ENCODE measurements at places on chromosomes 2 and 18.

DNA sequence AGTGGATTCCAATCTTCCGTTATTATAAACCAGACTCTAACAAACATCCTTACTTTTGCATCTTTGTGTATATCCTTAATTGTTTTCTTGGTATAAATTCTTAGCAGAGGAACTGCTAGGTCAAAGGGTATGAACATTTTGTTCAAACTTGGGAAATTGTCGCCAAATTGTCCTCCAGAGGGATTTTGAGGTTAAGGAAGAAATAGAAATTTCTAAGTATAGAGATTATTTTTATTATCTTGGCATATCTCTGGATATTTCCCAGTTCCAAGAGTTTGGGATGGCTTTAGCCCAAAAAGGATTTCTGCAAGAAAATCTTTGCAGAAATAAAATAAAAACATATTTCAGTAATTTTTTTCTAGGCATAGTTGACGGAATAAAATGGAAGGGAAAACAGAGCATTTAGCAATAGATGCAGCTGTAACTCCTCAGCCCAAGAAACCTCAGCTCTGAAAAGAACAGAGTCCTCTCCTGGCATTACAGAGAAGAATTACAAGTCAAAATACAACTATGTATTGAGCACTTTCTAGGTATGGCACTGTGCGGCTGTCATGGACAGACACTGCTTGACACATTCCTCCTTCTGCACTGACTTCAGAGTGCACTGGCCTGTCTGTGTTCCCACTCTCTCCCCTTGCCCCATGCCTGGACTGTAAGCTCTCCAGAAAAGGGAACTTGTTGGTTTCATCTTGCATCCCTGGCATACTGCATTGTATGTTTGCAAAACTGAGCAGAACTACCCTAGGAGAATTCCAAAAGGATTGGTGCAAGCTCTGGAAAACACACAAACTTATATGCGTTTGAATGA is 117.3 kb upstream of the STON1 start:
- DNase-seq, result no peak

GRCh38 chr18:47032945-47033344 is 2.5 kb downstream of the ELOA2 start:
- DNase-seq, result no peak

GRCh38 chr18:66513996-66514395 is 89.9 kb downstream of the CDH19 start:
- no peak for DNase-seq

GRCh38 chr18:79595876-79596374 is 83.7 kb upstream of the CTDP1 start:
- no peak for DNase-seq

DNA sequence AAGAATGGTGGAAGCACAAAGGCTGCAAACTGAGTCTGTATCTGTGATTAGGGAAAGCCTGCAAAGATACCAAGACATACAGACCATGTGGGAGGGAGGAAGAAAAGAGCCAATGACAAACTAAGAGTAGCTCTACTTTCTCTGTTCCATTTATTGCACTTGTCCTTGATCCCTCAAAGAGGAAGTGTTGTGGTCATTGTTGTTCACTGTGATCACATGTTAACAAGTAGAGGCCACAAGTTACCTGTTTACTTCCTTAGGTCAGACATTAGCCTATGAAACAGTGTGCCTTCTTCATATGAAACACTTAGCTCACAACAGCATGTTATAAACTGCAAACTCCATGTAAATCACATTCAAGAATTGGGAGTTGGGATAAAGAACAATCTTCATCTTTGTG is 32.6 kb downstream of the MAP2 start:
- no peak for DNase-seq

- DNase-seq, result no peak
Observed at GRCh38 chr2:232901736-232902578, 31.9 kb downstream of the SNORC start.

- no peak for DNase-seq
Observed at GRCh38 chr2:69993048-69993565, 31.7 kb upstream of the ASPRV1 start.

DNA sequence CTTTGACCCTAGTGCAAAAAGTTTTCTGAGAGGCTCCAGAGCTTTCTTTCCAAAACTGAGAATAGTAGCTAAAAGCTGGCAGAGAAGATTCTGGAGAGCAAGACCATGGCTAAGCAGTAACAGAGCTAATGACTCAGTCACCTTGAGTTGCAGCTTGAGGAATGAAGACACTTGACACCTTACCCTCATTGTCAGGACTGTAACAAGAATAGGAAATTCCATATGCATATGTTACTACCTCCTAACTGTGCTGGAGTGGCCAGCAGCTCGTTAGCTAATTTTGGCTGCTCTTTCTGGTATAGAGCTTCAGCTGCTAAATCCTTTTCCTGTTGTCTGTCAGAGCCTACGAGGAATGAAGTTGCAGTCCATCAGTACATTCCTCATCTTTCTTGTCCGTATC is 68.6 kb upstream of the LHCGR start:
- DNase-seq, result no peak

GRCh38 chr18:36775396-36775795 is 53.4 kb downstream of the TPGS2 start:
- DNase-seq, result no peak

GRCh38 chr2:190221429-190221828 is 98.2 kb downstream of the HIBCH start:
- DNase-seq, result no peak

DNA sequence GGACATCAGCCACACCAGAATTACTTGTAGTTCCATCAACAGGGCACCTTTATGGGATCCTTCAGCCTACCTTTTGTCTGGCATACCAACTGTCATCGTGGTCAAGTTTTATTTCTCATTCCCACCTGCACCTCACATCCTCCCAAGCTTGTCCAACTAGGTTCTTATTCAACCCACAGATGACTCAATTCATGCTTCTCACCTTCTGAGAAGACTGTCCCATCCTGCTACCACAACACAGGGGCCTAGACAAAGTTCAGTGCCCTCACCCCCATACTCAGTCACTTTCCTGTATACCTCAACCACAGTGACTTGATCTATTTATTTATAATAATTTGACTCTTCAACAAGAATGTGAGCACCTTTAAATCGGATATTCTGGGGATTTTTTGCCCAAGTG is 114.4 kb upstream of the ACVR1C start:
- DNase-seq, result no peak

DNA sequence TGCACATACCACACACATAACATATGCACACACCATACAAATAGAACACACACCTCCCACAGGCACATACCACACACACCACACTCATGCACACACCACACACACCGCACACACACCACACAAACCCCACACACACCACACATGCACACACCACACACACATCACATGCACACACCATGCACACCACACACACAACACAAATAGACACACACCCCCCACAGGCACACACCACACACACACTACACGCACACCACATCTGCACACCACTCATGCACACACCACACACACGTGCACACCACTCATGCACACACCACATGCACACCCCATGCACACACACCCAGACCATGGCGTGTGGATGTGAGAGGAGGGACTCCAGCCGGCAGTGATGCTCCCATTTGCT is 161.7 kb upstream of the TPO start:
- DNase-seq, result no peak

DNA sequence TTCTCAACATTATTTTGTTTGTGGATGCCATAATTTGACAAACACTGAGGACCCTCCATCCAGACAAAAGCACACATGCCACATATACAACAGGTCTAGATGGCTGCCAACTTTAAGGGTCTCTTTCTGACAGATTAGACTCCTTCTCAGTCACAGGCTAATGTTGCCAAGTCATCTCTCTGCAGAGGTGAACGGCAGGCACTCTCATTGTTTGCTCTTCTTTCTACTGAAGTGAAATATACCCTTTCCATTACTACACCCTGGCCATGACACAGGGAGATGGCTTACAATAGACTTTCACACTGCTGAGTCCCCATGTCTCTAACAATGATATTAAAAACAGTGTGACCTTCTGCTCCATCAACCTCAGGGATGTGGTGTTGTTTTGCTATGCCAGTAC is 47.5 kb upstream of the ZNF397 start:
- no peak for DNase-seq

DNA sequence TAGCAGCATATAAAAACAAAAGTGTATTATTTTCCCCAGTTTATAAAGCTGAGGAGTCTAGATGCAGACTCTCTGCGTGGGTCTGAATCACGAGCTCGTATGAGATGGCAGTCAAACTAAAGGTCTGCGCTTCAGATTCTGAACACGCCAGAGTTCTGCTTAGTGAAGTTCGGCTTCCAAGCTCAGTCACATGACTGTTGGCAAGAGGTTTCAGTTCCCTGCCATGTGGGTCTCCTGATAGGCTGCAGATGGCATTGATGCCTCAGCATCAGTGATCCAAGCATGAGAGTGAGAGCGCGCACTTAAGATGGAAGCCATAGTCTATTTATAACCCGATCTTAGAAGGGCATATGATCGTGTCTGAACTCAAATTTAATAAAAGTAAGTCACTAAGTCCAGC is 242.8 kb upstream of the DOK6 start:
- DNase-seq, result no peak

DNA sequence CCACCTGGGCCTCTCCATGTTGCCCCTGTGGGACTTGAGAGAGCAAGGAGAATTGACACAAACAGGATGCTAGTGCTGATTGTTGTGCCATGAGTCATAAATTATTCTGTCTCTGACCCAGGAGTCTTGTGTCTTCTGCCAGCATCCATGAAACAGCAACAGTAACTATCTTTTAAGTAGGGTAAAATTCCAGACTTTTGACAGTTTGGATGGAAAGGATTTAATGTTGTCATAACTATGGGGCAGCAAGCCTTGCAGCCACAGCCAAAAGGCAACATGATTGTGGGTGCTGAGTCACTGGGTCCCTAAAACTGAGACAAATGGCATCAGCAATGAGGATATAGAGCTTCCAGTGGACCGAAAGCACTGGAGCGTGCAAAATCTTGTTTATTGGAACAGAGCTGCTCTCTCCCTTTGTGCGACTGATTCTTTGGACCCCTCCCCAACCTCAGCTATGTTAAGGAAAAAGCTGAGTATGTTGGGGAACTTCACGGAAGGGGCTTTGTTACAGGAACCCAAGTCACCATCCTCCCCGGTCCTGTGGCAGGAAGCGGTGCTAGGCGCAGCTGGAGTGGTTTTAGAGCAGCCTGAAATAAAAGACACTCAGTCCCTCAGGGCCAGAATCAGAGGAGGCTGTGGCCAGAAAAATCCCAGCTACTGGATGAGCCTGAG is 9.6 kb upstream of the ITPRIPL1 start:
- DNase-seq, result no peak

DNA sequence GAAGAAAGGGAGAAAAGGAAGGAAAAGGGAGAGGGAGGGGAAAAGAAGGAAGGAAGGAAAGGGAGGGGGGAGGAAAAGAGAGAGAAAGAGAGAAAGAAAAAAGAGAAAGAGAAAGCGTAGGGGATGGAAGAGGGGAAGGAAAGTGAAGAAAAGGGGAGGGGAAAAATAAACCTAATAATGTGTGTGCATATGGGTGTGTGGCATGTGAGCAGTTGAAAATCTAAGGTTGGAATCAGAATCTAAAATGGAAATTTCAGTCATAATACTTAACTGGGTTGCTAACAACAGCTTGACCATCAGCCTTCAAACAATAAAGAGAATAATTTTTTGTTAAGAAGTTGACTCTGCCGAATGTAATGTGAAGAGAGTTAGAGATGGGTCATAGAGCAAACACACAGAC is 407.9 kb upstream of the SLC14A2 start:
- no peak for DNase-seq

- no peak for DNase-seq
Observed at GRCh38 chr2:40421631-40422297, 30.1 kb downstream of the SLC8A1 start.

DNA sequence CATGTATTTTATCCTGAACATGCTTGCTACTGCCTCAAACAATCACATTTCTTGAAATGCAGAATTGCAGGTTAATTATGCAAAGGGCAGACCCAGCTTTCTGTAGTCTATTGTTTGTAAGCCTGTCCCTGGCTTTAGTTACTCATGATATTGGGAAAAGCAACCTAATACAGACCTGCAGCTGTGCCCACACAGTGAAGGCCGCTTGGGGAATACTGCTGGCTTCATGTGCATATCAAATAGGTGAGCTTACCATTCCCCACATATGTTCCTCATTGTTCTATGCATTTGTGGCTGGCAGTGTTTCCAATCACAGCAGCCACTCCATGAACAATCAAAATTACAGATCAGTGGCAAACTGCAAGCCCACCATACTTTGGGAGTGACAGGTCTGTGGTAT is 186.3 kb downstream of the TMEM163 start:
- DNase-seq, result no peak

DNA sequence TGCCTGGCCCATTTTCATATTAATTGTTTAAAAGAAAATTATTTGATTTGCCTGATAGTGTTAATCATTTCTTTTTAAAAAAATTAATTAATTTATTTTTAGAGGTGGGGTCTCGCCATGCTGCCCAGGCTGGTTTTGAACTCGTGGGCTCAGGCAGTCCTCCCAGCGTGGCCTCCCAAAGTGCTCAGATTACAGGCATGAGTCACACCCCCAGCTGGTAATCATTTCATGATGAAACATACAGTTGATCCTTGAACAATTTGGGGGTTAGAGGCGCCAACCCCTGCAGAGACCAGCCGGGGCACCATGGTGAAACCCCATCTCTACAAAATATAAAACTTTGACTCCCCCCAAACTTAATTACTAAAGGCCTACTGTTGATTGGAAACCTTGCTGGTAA is 7.9 kb downstream of the GPN1 start:
- no peak for DNase-seq

- DNase-seq, result no peak
Observed at GRCh38 chr2:11457935-11458334, 8.0 kb downstream of the E2F6 start.

All from substantia nigra (tissue), 51 donors.